COR-L47 (cell line): ENCODE measurements at places on chromosomes 7 and 10.
A peak's percentile ranks its signal among the peaks of the same experiment; 100 is the strongest.

DNA sequence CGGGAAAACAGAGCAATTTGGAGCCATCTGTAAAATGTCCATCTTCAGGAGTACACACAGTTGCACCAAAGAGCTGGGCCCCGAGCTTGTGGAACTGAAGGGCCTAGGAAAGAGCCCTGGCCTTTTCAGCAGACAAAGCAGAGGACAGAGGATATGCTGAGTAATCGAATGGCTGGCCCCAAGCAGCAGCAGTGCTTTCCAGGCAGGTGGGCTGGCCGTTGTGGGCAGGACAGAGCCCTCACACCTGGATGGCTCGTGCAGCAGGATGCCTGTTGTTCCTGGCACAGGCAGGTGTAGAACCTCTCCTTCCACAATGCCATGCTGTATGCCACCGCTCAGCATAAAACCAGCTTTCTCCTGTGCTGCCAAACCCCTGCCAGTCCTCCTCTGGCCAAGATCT is 32.5 kb upstream of the TNS3 start:
- DNase-seq: peak; percentile 7

DNA sequence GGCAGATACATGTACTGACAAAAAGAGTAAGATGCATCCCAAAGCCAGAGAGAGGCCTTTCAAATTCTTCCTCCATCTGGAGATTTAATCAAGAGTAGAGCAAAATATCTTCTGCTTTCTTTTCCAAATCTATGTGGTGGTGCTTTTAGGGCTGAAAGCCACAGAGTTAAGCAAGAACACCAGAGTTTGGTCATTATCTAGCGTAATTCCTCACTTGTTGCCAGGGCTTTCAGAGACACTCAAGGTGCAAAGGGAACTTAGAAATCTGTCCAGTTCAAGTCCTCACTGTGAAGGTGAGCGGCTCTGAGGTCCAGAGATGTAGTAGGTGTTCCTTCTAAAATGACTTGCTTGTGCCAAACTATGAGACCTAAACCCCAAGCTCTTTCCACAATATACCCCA is 10.9 kb upstream of the NFE2L3 start:
- no peak for DNase-seq

DNA sequence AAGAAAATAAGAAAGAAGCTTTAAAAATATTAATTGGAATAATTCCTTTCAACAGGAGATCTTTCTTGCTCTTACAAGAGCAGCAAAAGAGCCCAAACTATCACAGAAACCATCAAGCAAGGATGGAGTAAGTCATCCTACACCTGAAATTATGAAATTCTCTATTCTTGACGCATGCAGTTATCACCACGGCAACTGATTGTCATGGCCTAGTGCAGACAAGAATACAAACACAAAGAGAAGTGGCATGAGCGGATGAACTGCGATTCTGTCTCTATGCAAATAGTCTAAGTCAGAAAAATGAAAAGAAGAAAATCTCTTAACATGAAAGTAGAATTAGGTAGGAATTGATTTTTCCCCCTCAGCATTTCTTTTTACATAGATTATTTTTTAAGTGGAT is 54.8 kb upstream of the SLC35B4 start:
- peak; percentile 44 for DNase-seq

GRCh38 chr10:3053155-3053554 is 14.2 kb upstream of the PFKP start:
- no peak for DNase-seq

DNA sequence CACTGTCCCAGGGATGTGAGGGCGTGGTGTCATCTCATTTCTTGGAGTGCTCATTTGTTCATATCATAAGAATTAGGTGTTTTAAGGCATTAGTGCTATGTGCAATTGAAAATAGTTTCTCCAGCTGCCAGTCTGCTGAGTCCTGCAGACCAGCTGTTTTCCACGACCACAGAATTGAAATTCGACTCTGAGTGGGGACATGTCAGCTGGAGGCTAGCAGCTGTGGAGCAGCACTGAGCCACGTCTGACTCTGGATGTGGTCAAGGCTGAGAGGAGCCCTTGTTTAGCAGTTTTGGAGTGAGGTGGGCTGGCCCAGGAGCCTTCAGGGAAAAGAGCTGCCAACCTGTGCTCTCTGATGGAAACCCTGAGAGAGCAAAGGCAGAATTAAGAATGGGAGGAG is 156.3 kb upstream of the GRB10 start:
- no peak for DNase-seq

DNA sequence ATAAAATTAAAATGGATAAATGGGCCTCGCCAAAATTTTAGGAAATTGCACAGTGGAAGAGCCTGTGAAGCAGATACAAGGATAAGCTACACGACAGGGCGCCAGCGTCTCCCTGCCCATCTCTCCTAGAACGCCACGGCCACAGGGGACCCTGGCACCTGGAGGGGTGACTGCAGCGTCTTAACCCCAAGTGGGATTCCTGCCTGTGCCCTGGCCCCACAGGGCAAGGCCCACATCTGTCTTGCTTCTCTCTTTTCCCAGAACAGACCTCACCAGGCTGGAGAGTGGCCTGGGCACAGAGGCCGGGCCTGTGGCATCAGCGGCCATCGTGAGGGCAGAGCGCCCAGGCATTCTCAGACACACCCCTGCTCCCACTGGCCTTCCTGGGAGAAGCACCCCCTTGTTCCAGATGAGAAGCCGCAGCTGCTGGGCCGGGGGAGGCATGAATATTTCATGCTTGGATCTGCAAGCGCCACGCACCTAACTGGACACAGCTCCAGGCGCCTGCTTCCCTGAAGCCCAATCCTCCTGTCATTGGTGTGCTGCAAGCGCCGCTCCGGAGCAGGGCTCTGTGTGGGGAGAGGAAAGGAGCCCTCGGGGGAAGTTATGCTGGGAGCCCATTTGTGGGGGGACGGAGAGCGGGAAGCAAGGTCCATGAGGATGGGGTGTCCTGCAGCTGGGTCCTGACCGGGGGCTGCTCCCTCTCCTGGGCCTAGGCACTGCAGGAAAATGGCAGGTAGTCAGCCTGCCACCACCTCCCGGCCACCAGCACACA is 153.5 kb downstream of the ELFN1 start:
- DNase-seq: no peak

- peak; percentile 41 for DNase-seq
Measured at GRCh38 chr7:6536262-6537260, 14.7 kb downstream of the GRID2IP start.

DNA sequence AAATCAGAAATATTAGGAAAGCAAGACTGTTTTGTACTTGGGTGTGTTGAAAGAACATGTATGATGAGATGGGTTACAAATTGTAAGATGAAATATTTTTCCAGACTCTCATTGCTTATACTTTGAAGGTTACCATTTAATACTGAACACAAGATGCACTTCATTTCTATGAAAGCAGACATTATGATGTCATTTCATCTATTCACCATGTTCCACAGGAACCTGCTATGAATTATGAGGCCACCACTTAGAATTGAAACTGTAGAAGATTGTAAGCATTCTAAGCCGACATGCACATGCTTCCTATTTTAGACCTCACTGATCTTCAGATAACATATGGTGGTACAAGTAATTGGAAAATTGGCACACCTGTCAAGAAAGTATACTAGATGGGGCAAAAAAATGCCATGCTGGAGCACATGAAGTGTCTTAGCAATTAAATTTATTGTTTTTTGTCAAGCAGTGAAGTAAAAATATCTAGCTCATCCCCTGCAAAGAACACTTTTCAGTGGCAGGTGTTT is 195.0 kb downstream of the PHF14 start:
- DNase-seq: no peak

- no peak for DNase-seq
Measured at GRCh38 chr10:28981007-28981406, 303.7 kb downstream of the BAMBI start.

DNA sequence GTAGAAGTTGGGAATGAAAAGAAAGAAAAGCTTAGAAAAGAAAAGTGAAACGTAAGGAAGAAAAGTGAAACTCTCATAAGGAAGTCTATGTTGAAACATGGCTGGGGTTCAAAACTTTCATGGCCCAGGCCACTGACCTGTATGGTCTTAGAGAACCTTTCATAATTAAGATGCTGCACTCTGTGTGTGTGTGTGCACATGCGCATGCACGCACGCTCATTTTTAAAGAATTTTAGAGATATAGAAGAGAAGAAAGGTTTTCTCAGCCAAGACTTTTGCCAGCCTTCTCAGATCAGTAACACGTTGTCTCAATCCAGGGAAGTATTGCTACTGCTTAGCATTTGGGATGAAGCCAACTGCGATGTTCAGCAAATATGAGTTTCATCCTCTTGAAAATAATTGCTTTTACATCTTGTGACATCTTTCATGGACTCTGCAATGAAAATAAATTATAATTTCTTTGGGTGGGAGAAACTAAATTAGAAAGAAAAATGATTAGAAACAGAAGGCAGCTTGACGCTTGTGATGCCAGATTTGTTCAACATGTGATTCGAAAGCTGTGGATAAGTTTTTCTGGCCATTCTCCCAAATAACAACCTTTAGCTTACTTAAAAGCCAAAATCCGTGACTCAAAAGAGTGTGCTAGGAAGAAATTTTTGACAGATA is 16.2 kb upstream of the SLC26A4 start:
- DNase-seq: no peak

DNA sequence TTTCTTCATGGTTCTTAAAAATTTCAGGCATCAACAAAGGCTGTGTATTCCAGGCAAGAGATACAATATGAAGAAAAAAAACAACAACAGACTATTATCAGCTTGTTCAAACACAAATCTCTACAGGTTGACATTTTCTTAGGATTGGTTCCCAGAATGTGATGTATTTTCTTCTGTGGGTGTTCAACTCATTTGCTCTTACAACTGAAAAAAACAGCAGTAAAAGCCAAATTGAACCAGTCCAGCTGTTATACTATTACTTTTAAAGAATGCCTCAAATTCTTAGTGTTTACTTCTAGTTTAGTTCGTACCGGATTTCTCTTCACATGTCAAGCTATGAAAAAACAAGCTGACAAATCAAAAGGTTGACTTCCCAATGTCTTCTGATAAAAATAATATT is 60.7 kb downstream of the CNTNAP2 start:
- no peak for DNase-seq

DNA sequence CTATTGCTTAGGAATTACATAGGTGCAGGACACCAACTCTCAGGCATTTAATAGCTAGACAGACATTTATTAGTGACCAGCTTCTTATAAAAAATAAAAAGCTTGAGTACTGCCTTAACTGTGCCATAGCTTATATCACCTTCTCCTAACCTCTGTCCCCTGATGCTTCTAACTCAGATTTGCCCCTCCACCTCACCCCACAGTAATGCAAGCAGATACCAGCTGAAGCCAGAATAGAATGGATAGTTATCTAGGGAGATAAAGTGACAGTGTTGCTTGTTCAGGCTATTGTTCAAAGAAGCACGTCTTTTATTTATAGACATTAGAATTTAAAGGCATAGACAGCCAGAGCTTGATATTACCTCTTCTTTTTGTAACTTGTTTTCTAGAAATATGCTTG is 99.6 kb upstream of the GLCCI1 start:
- no peak for DNase-seq

- DNase-seq: no peak
Measured at GRCh38 chr10:86522510-86522855, 891 bp upstream of the WAPL start.

- no peak for DNase-seq
Measured at GRCh38 chr7:140156460-140157080, 20.2 kb downstream of the KDM7A start.

DNA sequence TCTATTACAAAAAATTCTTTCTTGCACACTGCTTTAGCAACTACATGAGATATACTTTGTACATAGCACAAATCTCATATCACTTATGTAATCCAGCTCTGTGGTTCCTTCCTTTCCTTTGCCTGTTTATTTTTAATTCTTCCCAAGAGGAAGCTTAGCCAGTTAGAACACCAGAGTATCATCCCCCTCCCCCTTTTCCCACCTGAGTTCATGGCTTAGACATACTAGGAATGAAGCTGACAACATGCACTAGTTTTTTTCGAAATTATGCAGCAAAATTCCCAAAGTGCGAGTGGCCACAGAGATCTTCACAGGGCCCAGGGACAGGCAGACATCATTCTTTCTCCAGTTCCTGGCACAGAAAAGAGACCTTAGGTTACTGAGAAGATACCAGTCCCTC is 17.8 kb downstream of the CAV1 start:
- DNase-seq: no peak

GRCh38 chr10:90179696-90180407 is 478.5 kb downstream of the KIF20B start:
- DNase-seq: no peak

DNA sequence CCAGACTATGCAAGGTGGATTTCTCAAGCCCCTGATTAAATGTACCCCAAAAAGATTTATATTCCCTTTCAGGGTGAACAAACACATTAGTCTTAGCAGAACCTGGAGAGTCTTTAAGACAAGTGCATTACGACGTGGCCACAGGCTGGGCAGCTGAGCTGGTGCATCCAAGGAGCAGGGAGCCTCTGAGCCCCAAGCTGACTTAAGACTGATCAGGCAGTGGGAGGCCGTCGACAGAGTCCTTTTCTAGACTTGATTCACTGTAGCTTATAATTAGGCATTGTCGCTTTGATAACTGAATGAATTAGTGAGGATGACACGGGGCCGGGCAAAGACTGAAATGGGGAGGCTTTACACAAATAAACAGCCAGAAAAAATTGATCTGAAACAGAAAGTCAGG is 353.2 kb downstream of the GPAM start:
- DNase-seq: no peak

GRCh38 chr10:1183033-1183396 is 126.8 kb downstream of the WDR37 start:
- no peak for DNase-seq

DNA sequence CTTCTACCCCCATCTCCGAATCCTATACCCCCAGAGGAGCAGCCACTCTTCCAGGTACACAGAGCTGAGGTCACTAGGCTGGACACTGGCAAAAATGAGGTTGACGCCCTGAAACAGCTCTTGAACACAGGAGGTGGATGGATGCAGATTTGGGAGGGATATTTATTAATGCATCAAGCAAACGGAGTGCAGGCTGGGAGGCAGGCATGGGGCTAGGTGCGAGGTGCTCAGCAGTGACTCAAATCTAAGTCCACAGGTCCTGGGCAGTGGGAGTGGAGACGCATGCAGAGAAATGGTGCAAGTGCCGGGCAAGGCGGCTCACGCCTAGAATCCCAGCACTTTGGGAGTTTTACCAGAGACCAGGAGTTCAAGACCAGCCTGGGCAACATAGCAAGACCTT is 11.0 kb downstream of the GUSB start:
- no peak for DNase-seq

GRCh38 chr7:3670898-3671297 is 369.8 kb downstream of the SDK1 start:
- DNase-seq: no peak

- no peak for DNase-seq
Measured at GRCh38 chr10:88893611-88894010, 13.6 kb downstream of the STAMBPL1 start.

DNA sequence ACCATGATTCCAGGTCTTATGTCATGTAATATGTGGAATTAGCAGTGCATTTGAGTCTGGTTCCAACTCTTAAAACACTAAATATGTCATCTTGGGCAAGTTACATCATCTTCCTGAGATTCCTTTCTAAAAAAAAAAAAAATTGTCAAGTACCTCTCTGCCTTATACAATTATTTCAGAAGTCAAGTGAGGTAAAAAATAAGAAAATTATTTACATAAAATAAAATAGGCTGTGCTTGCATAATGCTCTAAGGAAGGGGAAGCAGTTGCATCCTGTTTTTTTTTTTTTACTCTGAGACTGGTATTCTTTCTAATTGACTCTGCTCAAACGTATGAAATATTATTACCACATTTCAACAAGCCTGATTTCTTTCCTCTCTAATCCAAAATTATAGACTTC is 55.1 kb upstream of the SEMA3A start:
- no peak for DNase-seq
